ENCODE measurements at places on chromosomes 3 and 15.

- no peak for DNase-seq
Observed at GRCh38 chr15:79769069-79769481, 127.7 kb downstream of the MTHFS start.

DNA sequence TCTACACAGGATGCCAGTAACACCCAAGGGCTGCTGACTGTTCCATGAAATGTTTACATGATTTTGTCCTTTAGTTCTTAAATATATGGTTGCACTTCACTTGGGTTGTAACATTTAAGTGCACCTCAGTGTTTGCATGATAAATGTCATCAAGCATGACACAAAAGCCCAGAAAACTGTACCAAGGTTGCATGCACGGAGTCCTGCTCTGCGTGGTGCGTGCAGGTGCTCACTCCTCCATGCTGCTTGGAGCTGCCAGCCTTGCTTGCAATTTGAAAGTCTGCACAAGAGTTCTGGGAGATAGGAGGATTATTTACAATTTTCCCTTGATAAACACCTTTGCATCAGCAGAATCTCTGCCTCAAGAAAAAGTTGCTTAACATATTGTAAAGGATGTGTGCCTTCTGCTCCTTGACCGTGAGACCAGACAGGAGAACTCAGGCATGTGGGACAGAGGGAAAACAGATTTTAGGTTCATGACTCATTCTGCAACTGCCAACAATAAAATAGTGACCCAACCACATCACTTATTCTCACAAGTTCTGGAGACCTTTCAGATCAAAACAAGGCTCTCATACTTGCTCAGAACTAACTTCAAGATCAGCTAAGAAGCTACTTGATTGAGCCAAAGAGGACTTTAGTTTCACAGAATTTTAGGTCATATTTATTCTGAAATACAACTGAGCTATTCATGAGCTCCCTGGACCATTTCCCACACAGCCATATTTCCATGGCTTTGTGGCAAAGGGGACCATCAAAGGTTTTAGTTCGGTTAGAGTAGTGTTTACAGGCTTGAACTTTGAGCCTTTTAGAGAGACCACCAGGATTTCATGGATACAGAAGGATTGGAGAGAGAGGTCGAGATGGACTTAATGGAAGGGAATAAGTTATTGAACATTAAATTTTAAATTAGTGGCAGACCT is 128.4 kb upstream of the ZBED2 start:
- no peak for DNase-seq

GRCh38 chr3:50090984-50091383 is 2.3 kb downstream of the RBM5 start:
- no peak for DNase-seq

- no peak for DNase-seq
Observed at GRCh38 chr15:96042734-96043224, 287.7 kb upstream of the NR2F2 start.

DNA sequence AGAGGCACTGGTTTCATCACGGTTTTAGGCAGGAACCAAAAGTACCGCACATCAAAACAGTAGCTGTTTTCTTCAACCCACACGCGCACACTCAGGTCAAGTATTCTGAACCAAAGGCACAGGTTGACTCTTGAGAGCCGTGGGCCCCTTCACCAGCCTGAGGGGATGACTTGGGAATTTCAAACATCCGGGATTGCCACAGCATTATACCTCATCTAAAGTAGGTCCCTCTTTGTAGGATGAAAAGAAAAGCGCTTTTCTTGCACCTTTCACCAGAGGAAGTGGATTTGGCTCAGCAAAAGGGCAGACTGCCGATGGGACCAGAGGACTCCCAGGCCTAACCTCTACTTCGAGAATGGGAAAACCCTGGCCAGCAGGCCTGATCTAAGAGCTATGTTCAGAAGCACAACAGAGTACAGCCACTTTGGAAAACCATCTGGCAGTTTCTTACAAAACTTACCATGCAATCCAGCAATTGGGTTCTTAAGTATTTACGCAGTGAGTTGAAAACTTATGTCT is 88.2 kb upstream of the PROK2 start:
- no peak for DNase-seq

GRCh38 chr3:38970851-38971638 is 80.7 kb downstream of the SCN11A start:
- DNase-seq = no peak

All from SK-N-MC (cell line).